Fibroblast of lung (primary cell): ENCODE measurements at places on chromosomes 2 and 18. TPM values are rescaled to one million over a fixed set of nuclear protein-coding genes. Genes with fewer than 3 reads are reported as not detected.

GRCh38 chr2:31522786-31523185, 58.0 kb downstream of the SRD5A2 start:
- DNase-seq: peak; percentile 22

- DNase-seq: peak; percentile 76
These were observed 64.1 kb downstream of the DTNA start for GRCh38 chr18:34773961-34774766.

DNA sequence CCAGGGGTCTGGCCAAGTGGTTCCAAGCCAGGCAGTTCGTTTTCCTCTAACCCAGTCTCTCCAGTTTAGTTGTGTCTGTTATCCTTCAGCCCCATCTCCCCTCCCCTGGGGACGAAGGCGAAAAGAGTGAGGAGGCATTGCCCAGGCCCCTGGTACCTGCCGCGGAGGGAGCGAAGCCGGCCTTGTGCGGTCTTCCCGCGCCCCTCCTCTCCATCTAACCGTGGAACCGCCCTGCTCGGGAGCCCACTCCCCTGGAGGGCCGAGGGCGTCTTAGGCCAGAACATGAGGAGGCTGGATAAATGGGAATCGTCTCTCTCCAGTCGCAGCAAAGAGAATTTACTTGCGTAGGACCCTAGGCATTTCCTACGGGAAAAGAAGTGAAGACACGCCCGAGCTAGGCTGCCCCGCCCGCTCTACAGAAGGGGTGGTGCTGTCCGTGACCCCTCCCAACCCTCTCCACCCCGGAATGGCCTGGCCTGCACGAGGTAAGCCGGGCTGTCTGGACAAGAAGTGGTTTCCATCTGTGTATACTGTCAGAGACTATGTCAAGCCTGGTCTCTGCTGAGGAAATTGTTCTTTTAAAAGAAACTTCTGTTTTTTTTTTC, 156.2 kb downstream of the MIB1 start:
- no peak for DNase-seq

Gene ATG16L1
- 27.2 and 33.7 TPM in 2 replicates for total RNA-seq

DNA sequence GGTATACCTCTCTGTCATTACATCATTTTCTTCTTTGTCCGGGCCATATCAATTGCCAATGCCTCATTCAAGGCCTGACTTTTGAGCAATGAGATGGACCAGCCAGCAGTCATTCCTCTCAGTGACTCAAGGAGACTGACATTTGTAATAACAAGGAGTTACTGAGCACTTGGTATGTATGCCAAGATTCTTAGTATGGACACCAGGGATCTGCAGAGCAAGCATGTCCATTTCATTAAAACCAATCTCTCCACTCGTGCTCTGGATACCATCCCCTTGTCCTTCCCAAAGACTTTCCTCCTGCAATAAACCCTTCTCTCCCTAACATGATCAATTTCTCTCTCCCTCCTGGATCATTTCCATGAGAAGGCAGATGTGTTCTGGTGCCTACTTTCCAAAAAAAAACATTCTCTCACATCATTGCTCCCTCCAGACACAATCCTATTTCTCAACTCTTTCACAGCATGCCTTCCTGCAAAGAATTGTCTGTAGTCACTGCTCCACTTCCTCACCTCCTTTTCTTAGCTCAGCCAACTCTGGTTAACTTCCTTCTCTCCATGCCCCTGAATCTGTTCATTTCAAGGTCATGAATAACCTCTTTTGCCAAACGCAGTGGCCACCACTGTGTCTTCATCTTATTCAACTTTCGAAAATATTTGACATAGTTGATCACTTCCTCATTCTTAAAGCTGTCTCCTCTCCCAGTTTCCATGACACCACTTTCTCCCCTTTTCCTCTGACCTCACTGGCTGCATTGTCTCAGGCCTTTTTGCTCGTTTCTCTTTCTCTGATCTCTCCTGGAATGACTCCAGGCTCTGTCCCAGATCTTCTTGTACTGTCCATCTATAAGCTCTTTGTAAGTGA, 102.8 kb upstream of the CYP1B1 start:
- peak; percentile 80 for DNase-seq

- DNase-seq: no peak
These were observed 45.6 kb downstream of the GPC1 start for GRCh38 chr2:240480834-240481623.

- no peak for DNase-seq
These were observed 445.6 kb upstream of the SPRED2 start for GRCh38 chr2:65878011-65878340.

Gene INHA
- total RNA-seq: 0.26 and 0.50 TPM in 2 replicates

Gene HMSD
- 0.83 TPM in 1 of 2 replicates, not detected in the other for total RNA-seq

GRCh38 chr2:66595556-66595955, 160.6 kb downstream of the MEIS1 start:
- no peak for DNase-seq

Gene ANKRD30B
- under 0.01 and 0.33 TPM in 2 replicates for total RNA-seq

GRCh38 chr2:223545830-223546229, 56.3 kb downstream of the SCG2 start:
- DNase-seq: peak; percentile 34

GRCh38 chr2:240982821-240983281, 15.6 kb upstream of the SNED1 start:
- no peak for DNase-seq

DNA sequence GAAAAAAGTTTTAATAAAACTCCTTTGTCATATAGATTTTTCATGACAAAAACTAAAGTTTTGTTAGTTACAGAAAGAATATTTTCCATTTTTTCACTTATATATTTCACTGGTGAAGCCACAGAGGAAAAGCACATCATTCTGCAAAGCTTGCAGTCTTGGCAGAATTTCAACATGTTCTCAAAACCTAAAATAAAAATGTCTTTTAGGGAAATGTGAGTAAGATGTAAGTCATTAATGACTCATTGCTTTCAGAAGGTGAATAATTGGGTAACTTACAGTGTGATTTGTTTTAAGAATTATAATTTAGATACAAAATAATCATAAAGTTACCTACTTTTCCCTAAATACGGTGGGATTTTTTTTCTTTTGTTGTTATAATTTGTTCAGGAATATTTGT, 43.4 kb upstream of the TNFRSF11A start:
- DNase-seq: peak; percentile 86

- no peak for DNase-seq
These were observed 158.8 kb upstream of the SMIM21 start for GRCh38 chr18:75586130-75586889.

DNA sequence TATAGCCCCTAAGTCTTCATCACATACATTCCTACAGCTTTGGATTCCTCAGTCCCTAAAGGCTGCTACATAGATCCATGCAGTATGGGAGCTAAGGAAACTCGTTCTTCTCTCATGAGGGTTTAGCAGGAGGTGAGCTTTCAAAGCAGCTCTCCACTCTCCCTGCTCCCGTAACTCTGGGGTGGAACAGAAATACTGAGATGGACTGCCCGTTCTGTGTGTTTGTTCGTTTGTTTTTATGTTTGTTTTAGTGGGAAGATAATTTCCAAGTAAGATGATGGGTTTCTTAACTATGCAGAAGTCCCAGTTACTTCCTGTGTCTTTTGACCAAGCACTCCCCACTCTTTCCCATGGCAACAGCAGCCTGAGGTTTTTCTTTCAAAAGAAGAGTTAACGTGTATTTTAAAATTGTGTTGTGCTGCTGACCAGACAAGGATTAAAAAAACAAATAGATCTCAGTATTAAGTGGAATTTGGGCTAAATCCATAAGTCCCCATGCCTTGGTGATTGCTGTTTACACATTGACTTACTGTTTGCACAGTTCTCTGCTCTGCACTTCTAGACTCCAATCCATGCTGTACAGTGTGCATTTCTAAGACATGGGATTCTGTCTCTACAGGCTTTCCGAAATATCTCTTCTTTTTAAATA, 156.4 kb upstream of the SH3BP4 start:
- peak; percentile 69 for DNase-seq

GRCh38 chr2:234166531-234166930, 116.0 kb downstream of the SPP2 start:
- no peak for DNase-seq

GRCh38 chr2:24409171-24409570, 48.8 kb upstream of the ITSN2 start:
- DNase-seq: no peak

Gene TUBB8B
- total RNA-seq: not detected in 2 replicates

DNA sequence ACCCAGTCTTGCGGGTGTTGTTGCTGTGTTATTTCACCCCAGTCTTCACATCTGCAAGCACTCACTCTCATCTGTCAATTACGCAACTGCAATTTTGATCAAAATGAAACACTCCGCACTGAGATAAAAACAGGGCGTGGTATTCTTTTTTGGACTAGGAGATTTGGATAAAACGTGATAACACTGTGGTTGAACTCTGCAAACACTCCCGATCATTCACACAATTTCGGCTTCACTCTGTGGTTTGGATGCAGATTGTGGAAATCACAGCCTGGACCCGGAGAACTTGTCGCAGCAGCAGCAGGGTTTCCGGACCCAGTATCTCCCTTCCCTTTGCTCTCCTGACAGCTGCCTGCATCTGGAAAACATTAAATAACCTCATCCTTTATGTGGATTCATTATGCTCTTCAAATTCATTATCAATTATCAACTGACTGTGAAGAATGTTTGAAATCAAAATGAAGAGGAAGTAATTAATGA, 49.4 kb upstream of the APCDD1 start:
- DNase-seq: peak; percentile 43
